ENCODE measurements at places on chromosomes 6 and 20.

DNA sequence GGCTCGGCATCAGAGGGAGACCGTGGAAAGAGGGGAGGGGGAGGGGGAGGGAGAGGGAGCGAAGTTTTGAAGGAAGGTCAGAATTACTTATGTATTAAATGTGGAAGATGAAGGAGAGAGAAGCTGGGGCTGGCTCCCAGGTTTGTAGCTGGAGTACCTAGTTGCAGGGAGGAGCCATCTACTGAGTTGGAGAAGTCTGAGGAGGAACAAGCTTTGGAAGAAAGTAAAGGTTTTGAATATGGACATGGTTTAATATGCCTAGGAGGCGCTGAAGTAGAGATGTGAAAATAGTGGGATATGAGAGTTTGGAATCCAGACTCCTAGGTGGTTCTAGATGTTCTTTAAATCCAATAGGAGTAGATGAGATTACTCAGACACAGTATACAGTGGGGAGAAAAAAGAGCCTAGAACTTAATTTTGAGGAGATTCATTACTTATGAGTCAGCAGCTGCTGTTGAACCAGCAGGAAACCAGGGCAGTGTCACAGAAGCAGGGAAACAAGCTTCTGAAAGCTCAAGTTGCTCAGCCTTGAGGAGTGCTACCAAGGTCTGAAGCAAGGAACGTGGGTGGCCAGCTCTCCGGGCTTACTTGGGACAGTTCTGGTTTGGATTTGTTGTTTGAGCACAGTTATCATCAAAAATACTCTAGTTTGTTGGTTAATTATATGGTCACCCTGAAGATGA is 149.3 kb downstream of the UTRN start:
- DNase-seq = no peak

GRCh38 chr6:160365117-160365516 is 16.9 kb downstream of the SLC22A3 start:
- no peak for DNase-seq

- DNase-seq = no peak
Measured at GRCh38 chr6:166197361-166197760, 29.7 kb upstream of the TBXT start.

GRCh38 chr6:27505209-27506027 is 32.5 kb upstream of the ZNF184 start:
- no peak for DNase-seq

- peak; percentile 42 for DNase-seq
Measured at GRCh38 chr6:106702451-106703110, 73.2 kb downstream of the QRSL1 start.

DNA sequence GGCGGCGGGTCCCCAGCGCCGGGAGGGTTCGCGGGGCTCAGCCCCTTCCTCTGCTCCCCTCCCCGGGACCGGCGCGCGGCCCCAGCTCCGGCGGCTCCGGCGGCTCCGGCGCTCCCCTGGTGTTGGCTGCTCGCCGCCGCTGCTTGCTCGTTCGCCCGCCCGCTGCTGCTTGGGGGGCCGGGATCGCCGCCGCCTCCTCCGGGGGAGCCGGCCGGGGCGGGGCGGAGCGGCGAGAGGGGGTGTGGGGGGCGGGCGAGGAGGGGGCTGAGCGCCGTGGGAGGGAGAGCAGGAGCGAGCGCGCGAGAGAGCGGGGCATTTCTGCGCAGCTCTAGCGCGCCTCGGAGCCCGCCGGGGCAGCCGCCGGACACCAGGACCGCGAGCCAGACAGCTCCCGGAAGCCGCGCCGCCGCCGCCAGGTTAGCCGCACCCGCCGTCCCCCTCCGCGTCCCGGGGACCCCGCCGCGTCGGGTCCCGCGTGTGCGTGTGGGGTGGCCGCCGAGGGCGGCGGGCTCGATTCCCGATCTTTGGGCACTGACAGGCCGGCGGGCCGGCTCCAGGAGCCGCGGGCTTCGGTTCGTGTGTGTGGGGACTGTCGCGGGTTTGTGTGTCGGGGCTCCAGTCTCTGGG is 62.0 kb upstream of the EPB41L1 start:
- no peak for DNase-seq

GRCh38 chr6:108395297-108395696 is 100.4 kb downstream of the AFG1L start:
- DNase-seq = no peak

DNA sequence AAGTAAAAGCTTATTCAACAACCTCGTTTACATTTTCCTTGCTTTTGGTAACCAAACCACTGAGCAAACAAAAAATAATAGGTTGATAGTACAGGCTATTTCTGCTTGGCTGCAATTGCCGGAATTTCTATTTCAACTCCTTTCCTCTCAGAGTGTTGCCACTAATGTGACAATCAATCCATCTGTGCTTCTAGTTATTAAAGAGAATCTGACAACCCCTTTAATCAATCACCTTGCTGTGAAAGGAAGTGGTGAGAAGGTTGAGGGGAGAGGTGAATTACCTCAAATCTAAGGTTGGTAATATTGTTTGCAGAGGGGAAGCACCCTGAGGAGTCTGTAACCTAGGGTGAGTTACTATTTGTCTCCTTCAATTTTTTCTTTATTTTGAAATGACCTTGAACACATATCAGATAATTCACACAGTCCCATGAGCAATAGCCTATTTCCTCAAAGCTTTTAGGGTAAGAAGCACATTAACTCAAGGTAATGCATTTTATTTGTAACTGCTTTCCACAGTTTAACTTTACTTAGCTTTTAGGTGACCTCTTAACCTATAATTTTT is 603.4 kb downstream of the MMUT start:
- no peak for DNase-seq

DNA sequence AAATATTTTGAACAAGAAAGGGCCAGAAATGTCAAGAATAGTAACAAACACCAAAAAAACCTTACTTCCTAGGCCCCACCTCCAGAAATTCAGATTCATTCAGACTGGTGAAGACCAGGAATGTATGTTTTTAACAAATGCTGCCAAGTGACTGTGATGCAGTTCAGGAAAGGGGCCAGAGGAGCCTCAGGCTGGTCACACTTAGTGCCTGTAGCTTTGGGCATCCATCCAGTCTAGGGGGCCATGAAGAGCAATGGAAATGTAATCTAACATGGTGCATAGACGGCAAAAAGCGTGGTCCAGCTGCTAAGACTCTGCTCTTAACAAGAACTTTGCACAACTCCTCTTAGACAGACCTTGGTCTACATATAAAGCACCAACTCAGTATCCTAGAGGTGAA is 7.1 kb downstream of the GJA1 start:
- DNase-seq = no peak
